T-cell (primary cell): ENCODE measurements at places on chromosomes 11 and 22. TPM values are rescaled to one million over a fixed set of nuclear protein-coding genes. Genes with fewer than 3 reads are reported as not detected.

Gene CCDC15
- total RNA-seq: 1.4 TPM

DNA sequence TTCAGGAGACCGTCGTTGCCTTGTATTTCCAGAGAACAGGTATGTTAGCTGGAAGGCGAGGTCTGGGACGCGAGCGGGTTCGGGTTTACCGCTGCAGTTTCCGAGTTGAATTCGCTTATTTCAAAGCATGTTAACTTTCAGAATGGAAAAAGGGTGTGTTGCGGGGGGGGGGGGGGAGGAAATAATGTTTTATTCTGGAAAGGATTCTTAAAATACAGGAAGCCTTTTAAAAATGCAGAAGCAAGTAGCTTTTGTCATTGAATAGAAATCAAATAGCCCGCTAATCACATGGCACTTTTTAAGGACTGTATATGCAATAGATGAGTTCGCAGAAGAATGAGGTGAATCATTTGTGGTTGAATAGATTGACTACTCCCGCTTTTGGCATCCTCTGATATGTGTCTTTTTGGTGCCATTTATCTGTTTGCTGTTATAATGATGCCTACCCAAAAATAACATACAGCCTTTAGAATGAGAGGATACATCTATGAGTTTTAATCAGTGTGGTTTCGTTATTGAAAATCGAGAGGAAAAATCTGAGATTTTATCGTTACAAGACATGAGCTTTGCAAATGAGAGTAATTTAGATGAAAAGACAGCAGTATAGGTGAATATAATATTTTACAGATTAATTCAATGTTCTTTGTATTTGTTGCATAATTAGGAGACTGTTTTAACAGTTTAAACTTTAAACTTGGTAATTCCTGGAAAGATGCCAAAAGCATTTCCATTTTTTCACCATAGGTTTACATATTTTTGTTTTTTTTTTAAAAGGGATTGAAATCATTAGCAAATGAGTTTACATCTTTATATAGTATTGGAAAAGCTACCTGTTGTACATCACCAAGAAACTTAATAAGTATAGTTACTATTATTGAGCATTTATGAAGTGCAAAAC lies 1.7 kb downstream of the PDE3B start:
- no peaks in the 10 kb centered on the region for H3K27me3 ChIP-seq
- H3K4me3 ChIP-seq: peak overlapping the region; percentile 97
- no peak for DNase-seq
- H3K4me1 ChIP-seq: peaks cover 15% of the 10 kb centered on the region
- no peaks in the 10 kb centered on the region for H3K36me3 ChIP-seq

- H3K36me3 ChIP-seq: no peaks in the 10 kb centered on the region
- no peak overlapping the region for H3K27ac ChIP-seq
- H3K4me3 ChIP-seq: no peak overlapping the region
- no peak for DNase-seq
- H3K27me3 ChIP-seq: no peaks in the 10 kb centered on the region
Measured at GRCh38 chr11:30424844-30425243, 101.9 kb downstream of the ARL14EP start.

Gene SLCO2B1
- not detected for total RNA-seq

Gene CYP2D6
- 8.8 TPM for total RNA-seq

Gene SCGB1D2
- total RNA-seq: not detected

DNA sequence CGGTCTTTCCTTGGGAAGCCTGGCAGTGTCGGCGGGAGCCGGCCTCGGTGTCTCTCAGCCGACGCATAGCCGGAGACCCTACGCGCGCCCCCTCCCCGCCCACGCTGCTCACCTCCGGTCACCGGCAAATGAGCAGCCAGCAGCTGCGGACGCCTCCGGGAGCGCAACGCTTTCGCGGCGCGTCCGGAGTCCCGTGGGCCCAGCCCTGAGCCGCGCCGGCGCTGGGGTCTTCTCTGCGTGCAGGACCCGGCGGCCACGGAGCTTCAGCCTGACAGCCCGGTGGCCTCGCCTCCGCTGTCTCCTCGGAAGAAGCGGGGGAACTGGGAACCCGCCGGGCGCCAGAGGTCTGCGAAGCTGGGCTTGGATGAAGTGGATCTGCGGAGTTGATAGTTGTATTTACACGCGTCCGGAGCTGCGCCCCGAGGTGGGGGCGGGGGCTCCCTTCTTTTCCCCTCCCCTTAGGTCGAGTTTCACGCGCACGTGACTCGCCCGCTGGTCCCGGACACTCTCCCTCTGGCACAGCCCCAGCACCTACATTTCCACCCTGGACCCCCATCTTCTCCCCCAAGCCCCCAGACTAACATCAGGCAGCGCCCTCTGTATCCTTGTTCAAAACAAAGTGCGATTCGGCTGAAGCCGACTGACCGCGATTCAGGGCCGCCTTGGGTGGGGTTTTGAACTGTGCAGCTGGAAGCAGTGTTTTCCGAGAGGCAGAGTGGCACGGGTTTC lies at the start of gene SLC43A1:
Gene SLC43A1 (minus strand): TSS at position 371 of the 729 bp plus-strand sequence. CDS start 1,591 bp downstream, outside the sequence.
- peaks cover 3% of the 10 kb centered on the region for H3K4me1 ChIP-seq
- peak within 1 kb of the TSS; percentile 85 for H3K4me3 ChIP-seq
- no peaks in the 10 kb centered on the region for H3K36me3 ChIP-seq
- DNase-seq: no peak
- H3K27me3 ChIP-seq: no peaks in the 10 kb centered on the region

DNA sequence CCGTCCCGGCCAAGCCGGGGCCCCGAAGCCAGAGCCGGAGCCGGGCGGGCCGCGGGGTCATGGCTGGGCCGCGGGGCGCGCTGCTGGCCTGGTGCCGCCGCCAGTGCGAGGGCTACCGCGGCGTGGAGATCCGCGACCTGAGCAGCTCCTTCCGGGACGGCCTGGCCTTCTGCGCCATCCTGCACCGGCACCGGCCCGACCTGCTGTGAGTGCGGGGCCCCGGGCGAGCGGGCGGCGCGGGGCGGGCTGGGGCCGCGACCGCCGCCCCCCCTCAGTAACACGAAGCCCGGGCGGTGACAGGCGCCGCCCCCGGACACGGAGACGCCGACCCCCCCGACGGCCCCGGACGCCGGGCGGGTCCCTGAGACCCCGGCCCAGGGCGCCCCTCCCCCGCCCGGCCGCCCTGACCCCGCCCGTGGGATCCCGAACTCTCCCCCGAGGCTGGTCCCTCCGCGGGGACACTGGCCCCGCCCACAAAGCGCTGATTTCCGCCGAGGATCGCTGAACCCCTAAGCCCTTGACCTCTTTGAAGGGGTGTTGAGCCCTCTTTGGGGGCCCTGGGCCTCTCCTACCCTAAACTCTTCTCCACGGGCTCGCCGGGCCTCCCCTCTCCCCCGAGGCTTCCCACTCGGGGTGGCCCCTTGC lies 389 bp downstream of the MICALL1 start:
- peak overlapping the region; percentile 68 for H3K27ac ChIP-seq
- peaks cover 20% of the 10 kb centered on the region for H3K4me1 ChIP-seq
- H3K4me3 ChIP-seq: peak overlapping the region; percentile 55
- H3K27me3 ChIP-seq: no peaks in the 10 kb centered on the region
- H3K36me3 ChIP-seq: no peaks in the 10 kb centered on the region

GRCh38 chr11:66556086-66556485 lies 9.4 kb downstream of the ACTN3 start:
- H3K4me1 ChIP-seq: peaks cover 6% of the 10 kb centered on the region
- no peaks in the 10 kb centered on the region for H3K36me3 ChIP-seq
- DNase-seq: no peak

- H3K27me3 ChIP-seq: no peaks in the 10 kb centered on the region
- DNase-seq: no peak
Measured at GRCh38 chr11:126884192-126884591, 116.4 kb downstream of the KIRREL3 start.

DNA sequence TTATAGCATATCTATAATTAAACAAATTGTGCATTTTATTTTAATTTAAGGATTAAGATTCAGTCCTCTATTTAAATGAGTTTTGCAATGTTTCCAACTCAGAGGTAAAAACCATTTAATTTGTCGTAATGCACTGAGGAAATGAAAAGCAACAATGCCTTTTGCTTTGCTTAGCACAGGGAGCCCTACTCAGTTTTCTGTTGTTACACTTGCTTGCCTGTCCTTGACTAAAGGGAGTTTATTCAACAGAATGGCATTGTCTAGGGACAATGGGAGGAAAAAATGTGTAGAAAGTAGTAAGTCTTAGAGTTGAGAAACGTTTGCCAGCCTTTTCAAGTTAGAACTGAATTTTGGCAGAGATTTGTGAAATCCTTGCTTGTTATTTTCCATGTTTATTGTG lies 734.2 kb upstream of the ANO3 start:
- H3K36me3 ChIP-seq: no peaks in the 10 kb centered on the region
- no peaks in the 10 kb centered on the region for H3K4me1 ChIP-seq
- no peaks in the 10 kb centered on the region for H3K27me3 ChIP-seq
- no peak overlapping the region for H3K27ac ChIP-seq

Gene WT1
- total RNA-seq: not detected

- no peaks in the 10 kb centered on the region for H3K4me1 ChIP-seq
- H3K27ac ChIP-seq: no peak overlapping the region
- H3K4me3 ChIP-seq: no peak overlapping the region
- H3K36me3 ChIP-seq: no peaks in the 10 kb centered on the region
- H3K27me3 ChIP-seq: no peaks in the 10 kb centered on the region
Measured at GRCh38 chr11:34870548-34871196, 45.5 kb downstream of the APIP start.

Gene CPT1B
- 89.4 TPM for total RNA-seq

DNA sequence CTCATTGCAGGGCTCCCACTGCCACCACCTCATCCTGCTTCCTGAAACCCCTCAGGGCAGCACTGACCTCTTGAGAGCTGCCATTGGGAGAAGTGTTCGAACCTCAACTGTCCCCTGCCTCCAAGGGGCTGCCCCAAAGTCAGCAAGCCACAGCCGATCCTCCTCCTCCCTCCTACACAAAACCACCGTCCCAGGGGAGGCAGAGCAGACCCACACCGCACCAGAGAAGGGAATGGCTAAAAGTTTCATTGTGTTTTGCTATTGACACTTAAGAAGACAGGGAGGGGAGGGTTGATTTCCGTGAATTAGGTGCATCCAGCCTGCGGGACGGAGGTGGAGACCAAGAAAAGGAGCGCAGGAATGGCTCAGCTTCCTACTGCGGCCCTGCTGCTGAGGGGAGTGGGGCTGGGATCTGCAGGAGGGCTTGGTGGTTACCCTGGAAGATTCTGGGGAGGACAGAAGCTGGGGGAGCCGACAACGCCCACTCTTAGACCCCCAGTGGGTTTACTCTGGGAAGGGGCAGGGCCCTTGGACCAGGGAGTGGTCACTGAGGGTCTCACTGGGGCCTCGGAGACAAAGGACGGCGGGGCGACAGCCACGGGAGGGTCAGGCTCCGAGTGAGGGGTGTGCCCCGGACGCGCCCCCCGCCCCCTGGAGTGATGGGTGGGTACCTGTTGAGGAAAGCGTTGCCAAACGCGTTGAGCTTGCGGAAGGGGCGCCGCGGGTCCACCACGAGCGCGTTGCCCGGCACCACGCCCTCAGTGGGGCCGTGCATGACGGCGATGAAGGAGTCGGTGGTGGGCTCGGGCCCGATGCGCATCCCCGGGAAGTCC lies 815 bp downstream of the EHD1 start:
- H3K36me3 ChIP-seq: peaks cover 26% of the 10 kb centered on the region
- H3K4me1 ChIP-seq: peaks cover 36% of the 10 kb centered on the region
- no peak for DNase-seq
- H3K27me3 ChIP-seq: no peaks in the 10 kb centered on the region
- H3K27ac ChIP-seq: peak overlapping the region; percentile 67
- H3K4me3 ChIP-seq: peak overlapping the region; percentile 99

Gene OR8D4
- total RNA-seq: not detected

Gene KCNJ11
- total RNA-seq: not detected

Gene CHRNA10
- total RNA-seq: 4.0 TPM

Gene A4GALT
- 0.46 TPM for total RNA-seq

Gene SORL1
- 392 TPM for total RNA-seq

- H3K27me3 ChIP-seq: no peaks in the 10 kb centered on the region
- no peak for DNase-seq
- H3K4me3 ChIP-seq: no peak overlapping the region
- H3K36me3 ChIP-seq: no peaks in the 10 kb centered on the region
- peaks cover 15% of the 10 kb centered on the region for H3K4me1 ChIP-seq
Measured at GRCh38 chr11:118301600-118302195, 2.8 kb upstream of the CD3E start.

Gene LIF
- 0.48 TPM for total RNA-seq

DNA sequence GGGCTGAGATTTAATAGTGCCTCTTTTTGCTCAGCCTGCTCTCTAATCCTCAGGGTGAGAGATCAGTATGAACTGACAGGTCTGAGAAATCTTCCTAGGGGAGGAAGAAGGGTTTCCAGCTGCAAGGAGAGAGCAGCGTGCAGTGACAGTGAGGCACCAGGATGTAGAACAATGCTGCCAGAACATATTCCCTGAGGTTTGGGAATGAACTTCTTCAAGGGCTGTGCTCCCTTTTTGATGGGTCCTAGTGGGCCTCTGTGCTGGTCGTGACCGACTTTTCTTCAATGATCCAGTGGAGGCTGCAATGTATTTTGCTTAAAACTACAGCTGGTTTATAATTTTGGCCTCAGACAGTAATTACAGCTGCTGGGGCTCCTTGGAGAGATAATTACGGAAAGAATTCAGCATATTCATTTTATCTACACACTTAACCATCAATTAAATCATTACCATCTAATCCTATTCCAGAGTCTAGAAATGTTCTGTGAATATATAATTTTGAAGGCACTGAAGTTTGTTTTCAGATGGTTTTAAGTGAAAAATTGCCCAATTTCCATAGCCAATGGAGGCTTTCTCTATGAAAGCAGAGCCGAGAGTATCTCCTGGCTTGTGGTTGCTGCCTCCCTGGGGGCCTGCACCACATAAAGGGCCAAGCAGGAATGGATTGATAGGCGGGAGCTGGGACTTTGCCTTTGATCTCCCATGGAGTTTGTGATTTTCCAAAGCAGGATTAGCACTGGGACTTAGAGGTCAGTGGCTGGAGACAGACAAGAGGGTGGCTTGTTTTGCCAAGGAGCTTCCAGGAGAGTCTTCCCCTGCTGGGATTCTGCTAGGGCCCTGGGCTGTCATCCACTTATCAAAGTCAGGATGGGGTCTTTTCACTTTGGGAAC lies 41.0 kb upstream of the OLFML1 start:
- no peak overlapping the region for H3K4me3 ChIP-seq
- H3K36me3 ChIP-seq: no peaks in the 10 kb centered on the region
- no peak overlapping the region for H3K27ac ChIP-seq
- no peaks in the 10 kb centered on the region for H3K4me1 ChIP-seq

Gene NRIP3
- total RNA-seq: 0.89 TPM

Gene DYNC2H1
- 2.6 TPM for total RNA-seq

DNA sequence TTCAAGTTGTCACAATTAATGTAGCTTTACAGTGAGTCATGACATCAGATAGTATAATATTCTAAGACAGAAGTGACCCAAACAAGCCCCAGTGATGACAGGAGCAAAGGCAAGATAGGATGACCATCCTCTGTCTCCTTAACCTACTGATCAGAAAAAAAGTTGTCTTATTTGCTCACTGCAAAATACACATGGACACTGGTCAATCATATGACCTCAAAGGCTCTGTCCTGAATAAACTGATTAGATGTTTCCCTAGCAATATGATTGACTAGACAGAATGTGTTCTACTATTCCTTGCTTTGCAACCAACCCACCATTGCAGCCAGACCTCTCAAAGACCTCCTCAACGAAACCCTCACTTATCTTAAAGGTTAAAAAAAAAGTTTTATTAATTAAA lies 117.4 kb downstream of the SYN3 start:
- no peak overlapping the region for H3K27ac ChIP-seq
- DNase-seq: no peak
- no peaks in the 10 kb centered on the region for H3K36me3 ChIP-seq
- no peaks in the 10 kb centered on the region for H3K4me1 ChIP-seq
- H3K4me3 ChIP-seq: no peak overlapping the region
- H3K27me3 ChIP-seq: no peaks in the 10 kb centered on the region
